GM20000 (cell line): ENCODE measurements at places on chromosomes 1 and 21.

GRCh38 chr1:71068325-71069240, 12.3 kb downstream of the ZRANB2 start:
- no peak for DNase-seq

DNA sequence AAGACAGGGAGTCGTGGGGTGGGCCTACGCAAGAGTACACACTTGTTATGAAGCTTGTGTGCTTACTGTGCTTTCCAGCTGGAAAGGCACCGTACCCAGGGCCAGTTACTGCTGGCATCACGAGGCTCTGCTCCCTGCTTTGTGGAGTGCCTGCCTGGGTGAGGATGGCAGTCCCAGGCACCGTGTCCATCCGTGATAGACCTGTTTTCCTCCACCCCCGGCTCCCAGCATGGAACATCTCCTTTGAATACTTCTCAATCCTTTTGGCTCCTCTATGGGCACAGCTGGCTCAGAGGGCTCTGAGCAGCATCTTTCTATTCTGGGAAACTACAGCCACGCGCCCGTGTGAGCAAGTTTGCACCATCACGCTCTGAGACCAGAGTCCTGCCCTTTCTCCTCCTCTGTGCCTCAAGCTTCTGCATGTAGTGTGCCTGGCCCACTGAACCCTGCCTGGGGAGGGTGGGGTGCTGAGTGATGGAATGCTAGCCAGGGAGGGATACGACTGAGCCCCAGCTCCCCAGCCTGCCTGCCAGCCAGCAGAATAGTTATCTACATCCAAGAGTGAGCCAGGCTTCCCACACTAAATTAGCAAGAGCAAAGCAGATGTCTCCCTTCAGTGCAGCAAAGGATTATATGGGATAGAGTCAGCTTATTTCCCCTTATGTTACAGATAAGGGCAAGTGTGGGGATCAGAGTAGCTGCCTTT, 7.1 kb upstream of the TNR start:
- no peak for DNase-seq

DNA sequence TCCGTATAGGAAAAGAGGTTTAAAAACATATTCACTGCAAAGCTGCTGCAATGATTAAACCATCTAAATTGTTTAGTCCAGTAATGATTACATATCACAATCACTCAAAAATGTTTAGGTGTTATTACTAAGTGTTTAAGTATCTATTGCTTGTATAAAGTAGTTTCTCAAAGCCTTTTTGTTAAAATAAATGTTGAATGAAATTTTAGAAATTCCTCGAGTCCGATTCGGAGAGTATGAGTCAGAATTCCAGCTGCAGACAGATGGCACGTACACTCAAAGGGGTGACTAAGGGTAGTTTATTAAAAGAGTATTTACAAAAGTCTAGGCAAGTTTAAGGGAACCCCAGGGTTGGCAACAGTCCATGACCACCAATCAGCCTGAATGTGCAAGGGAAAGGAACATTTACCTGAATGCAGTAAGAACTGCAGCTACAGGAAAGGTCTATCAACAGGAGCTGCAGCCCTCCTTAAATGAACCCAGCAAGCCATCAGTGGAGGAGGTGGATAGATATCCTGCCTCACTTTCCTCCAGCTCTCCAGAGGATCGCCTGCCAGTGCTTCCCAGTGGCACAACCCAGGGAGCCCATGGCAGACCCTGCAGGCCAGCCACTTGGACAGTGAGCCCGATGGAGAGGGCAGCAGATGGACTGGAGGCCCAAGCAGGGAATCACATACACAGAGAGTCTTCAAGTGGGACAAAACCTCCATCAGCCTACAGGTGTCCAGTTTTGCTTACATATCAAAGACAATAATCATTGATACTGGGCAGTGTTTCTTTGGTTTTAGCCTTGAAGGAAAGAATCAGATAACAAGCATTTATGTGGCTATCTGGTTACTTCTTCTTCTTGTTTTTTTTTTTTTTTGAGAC, 92.1 kb upstream of the SLC44A3 start:
- no peak for DNase-seq

- DNase-seq: no peak
These were observed 3.7 kb downstream of the CAMTA1 start for GRCh38 chr1:6788946-6789345.

DNA sequence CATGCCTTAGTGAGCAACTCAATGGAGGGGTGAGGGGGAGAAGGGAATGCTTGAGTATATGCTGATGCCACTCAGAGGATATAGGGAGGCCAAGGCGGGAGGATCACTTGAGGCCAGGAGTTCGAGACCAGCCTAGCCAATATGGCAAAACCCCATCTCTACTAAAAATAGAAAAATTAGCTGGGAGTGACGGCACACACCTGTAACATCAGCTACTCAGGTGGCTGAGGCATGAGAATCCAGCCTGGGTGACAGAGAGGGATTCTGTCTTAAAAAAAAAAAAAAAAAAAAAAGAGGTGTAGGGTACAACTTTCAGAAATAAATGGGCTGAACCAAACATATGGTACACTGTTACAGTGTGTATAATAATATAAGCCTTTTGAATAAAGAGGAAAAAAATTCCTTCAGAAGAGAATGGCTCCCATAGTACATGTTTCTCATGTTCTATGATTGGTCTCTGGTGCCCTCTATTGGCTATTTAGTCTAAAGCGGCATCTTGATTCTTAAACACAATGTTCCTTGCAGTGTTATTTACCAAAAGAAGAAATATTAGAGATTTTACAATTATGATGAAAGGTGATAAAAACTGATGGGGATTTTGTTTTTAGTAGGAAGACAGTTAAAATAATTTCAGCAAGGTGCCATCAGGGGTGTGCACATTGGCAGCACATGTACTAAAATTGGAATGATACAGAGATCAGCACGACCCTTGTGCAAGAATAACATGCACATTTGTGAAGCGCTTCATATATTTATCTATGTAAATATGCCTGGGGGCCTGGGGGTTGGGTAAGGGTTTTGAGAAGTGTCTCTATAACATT, 109.8 kb downstream of the PATJ start:
- DNase-seq: peak; percentile 45

DNA sequence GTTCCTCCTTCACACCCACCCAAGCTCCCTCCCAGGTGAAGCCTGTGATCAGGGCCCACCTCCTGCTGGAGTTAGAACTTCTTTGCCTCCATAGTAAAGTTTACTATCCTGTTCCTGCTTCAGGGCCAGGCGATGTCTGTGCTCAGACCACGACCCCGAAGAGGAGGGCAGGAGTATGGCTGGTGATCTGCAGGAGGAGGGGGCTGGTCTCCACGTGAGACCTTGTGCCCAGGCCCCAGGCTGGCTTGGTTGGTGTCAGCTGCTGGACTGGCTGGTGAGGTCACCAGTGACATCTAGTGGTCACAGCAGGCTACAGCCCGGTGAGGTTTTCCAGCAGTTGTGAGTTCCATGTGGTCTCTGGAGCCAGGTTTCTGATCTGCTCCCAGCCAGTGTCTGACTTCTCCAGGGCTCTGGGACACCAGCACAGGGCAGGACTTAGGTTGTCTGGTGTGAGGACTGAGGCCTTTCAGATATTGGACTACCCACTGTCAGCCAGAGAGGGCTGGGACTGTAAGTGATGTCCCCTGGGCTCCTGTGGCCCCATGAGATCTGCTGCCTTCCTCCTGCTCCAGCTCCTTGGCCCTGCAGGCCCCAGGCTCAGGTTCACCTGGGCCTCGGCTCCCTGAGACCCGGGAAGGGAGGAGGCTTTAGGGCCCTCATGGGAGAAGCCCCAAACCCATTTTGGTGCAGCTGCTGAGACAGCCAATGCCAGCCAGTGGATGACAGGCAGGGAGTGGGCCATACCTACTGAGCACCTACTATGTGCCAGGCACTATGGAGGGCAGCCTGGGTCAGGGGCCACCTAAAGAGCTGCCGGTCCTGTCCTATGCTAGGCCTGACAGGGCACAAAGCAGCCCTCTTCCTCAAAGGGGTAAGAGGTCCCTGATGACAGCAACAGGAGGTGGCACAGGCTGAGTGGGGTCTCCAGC, 6.0 kb upstream of the UBL4B start:
- DNase-seq: peak; percentile 78
